ENCODE measurements at places on chromosomes 3 and 15.

- no peak for DNase-seq
Measured at GRCh38 chr3:22039161-22039560, 288.2 kb upstream of the ZNF385D start.

DNA sequence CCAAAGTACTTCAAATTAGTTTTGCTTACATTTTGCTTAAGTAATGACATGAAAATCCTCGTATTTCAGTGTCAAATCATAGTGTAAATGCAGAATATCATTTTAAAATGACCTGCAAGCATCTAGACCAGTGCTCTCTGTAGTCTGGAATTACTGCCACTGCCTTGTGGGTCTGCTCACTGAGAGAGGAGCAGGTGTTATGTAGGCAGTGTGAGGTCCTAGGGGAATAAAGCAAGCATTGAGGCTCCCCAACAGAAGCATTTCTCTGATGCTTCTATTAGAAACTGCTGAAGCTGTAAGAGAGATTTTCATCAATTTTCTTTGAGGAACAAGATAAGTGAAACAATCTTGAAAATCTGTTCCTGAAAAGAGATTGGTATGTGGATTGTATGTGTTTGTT, 253.2 kb downstream of the BBX start:
- no peak for DNase-seq

- peak; percentile 57 for DNase-seq
Measured at GRCh38 chr15:63504979-63505841, 817 bp downstream of the USP3 start.

DNA sequence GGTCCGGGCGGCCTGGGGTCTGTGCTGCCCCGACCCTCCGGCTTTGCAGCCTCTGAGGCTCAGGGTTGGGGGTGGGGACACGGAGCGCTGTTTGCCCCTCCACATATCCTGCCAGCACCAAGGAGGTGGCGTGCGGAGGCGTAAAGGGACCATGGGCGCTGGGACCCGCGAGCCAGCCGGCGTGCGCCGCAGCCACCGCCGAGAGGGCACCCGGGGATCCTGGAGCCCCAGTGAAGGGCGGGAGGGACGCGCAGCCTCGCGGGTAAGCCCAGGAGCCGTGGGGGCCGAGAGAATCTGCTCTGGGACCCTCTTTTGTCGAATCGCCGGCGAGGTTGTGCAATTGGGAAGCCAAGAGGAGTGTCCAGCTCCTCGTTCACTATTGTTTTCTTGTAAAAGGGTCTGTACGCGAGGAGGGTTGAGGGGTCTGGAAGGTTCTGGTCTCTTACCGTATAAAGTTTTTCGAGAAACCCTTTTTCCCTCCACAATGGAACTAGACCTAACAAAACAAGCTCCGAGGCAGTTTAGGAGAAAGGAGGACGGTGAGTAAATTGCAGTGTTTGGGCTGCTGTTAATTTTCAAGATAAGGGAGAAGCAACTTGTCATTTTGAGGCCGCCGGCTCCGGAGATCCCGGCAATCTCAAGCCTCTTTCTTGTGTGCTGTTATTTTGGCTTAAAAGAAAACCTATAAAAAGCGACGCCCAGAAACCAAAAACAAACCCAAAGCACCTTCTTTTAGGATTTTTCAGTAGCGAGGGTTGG, 29.9 kb upstream of the ST3GAL6 start:
- no peak for DNase-seq

- DNase-seq = no peak
Measured at GRCh38 chr15:83472151-83472550, 25.0 kb downstream of the SH3GL3 start.

- no peak for DNase-seq
Measured at GRCh38 chr3:15342246-15342645, 9.9 kb upstream of the SH3BP5 start.

DNA sequence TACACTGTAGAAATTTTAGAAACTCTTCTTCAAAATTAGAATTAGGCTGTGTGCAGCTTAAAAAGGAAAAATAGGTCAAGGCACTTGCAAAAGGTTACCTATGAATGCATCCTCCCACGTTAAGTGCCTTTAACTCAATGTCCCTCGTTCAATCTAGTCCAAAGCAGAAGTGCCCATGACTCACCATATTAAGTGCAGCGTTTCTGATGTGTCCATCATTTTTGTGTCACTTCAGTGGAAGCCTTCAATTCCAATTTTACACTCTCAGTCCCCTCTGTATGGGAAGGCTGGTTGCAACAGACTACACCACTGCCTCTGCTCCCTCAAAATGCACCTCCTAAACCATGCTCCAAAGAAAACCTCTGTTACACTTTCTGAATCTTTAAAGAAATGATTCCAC, 53.4 kb downstream of the FOXB1 start:
- no peak for DNase-seq

Measured in KG1 (cell line).